ENCODE measurements at places on chromosomes 16 and 17.

DNA sequence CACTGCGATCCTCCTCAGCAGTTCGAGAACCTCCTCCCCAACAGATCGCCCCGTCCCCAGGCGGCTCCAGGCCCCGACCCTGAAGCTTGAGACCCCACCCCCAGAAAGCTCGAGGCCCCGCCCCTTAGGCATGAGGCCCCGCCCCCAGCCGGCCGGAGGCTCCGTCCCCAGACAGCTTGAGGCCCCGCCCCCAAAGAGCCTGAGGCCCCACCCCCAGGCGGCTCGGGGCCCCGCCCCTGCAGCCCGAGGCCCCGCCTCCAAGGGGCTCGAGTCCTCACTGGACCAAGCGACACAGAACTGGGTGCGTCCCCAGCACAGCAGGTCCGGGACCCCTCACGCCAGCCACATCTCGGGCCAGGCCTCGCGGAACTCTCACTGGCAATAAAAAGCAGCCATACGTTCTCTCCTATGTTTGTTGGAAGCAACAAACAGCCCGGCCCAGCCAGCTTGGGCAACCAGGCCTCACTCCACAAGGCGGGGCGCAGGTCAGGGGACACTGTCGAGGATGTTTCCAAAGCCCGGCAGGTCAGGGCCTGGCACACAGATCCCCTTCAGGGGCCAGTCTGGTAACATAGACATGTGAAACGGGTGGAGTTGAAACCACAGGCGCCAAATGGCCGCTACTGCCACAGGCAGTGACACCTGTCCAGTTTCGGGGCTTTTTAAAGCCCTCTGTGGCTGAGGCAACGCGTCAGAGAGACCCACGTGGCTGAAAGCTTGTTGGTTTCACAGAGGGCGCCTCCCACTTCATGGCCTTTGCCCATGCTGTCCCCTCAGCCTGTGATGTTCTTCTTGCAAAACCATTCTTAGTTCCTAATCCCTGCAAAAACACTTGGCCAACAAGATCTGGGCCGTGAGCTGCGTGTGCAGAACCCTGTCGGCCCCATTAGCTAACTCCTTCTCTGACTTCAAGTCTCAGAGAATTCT, 224.2 kb downstream of the PARN start:
- peak; percentile 94 for DNase-seq

- no peak for DNase-seq
Observed at GRCh38 chr17:52035336-52035915, 123.1 kb downstream of the CA10 start.

DNA sequence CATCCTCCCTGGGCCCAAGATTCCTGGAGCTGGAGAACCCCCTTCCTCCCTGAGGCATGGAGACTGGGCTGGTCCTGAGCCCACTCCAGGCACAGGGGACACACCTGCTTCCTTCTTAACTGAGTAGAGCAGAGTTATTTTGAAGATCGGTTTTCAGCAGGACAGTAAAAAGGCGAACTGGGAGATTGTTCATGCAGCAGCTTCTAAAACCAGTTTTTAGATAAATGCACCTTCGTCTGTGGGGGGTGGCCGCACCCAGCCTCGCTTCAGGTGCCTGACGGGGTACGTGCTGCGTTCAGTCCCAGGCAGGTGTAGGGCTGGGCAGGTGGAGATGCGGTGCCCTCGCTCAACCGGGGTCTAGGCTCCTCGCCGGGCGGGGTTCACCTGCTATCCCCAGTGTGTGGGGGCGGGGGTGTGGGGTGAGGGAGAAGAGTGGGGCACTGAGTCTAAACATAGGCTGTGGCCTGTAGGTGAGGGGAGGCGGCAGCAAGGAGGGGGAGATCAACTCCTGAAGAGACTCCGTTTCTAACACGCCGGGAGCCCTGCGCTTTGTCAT, 69.5 kb downstream of the JPH3 start:
- no peak for DNase-seq

DNA sequence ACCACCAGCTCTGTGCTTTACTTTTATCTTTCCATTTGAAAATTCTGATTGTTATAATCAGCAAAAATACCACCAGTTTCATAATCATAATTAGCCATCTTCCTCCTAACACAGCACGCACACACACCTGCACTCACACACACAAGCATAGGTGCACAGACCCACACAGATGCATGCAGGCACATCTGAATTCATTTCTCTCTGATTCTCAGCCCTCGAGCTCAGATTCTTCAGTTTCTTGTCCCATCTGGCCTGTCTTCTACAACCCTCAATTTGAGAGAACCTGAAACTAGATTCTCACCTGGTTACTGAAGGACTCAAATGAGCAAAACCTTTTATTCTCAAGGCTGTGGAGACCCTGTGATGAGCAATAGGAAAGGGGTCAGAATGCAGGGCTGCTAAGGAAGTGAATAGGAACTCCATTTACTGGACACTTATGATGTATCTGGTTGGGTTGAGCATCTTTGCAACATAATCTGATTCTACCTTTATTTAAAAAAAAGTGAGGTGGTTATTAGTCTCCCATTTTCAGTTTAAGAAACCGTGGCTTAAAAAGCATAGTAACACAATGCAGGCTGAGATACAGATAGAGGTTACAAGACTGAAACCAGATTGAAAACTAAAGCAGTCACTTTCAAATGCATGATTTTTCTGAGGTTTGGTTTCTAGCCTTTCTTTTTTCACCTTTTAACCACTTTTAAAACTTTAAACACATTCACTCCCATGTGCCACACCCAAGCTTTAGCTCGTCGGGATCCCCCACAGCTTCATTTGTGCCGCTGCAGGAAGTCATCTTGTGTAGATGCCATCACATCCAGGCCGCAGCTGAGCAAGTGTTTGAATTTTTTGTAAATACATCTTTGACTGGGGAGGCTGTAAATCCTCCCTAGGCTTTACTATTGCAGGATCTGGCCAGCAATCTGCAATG, 9.4 kb downstream of the KRT33A start:
- peak; percentile 62 for DNase-seq

GRCh38 chr17:40073454-40074174, 10.8 kb downstream of the THRA start:
- DNase-seq: no peak

GRCh38 chr17:2361010-2361760, 23.9 kb downstream of the SGSM2 start:
- no peak for DNase-seq

DNA sequence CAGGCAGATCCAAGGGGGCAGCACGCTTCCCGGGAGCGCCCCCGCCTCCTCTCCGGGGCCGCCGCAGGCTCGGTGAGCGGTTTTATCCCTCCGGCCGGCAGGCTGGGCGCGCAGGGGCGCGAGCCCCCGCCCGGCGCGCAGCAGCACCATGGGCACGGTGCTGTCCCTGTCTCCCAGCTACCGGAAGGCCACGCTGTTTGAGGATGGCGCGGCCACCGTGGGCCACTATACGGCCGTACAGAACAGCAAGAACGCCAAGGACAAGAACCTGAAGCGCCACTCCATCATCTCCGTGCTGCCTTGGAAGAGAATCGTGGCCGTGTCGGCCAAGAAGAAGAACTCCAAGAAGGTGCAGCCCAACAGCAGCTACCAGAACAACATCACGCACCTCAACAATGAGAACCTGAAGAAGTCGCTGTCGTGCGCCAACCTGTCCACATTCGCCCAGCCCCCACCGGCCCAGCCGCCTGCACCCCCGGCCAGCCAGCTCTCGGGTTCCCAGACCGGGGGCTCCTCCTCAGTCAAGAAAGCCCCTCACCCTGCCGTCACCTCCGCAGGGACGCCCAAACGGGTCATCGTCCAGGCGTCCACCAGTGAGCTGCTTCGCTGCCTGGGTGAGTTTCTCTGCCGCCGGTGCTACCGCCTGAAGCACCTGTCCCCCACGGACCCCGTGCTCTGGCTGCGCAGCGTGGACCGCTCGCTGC, 832 bp downstream of the CDK5R1 start:
- DNase-seq: peak; percentile 29

GRCh38 chr17:48589060-48589830, 796 bp downstream of the HOXB3 start:
- no peak for DNase-seq

DNA sequence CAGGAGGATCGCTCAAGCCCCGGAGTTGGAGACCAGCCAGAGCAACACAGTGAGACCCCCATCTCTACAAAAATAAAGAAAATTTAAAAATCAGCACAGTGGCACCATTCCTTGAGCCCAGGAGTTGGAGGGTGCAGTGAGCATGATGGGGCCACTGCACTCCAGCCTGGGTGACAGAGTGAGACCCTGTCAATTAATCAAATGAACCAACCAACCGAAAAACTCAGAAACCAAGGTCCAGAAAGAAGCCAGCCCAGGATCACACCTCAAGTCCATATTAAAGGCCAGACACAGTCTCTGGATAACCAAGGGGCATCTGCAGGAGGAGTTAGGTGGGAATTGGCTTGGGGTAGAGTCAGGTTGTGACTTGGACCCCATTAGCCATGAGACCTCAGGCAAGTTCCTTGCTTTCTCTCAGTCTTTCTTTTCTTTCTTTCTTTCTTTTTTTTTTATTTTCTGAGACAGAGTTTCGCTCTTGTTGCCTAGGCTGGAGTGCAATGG, 2.4 kb downstream of the HSD17B1 start:
- DNase-seq: no peak

DNA sequence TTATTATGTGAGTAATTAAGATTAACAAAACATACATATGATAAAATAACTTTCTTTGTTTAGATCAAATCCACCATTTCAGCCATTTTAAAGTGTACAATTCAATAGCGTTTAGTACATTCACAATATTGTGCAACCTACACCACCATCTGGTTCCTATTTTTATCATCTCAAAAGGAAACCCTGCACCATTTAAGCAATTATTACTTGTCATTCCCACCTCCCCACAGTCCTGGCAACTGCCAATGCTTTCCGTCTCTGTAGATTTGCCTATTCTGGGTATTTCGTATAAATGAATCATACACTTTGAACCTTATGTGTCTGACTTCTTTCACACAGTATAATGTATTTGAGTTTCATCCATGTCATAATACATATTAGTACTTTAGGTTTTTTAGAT, 162.5 kb upstream of the CNTNAP4 start:
- no peak for DNase-seq

DNA sequence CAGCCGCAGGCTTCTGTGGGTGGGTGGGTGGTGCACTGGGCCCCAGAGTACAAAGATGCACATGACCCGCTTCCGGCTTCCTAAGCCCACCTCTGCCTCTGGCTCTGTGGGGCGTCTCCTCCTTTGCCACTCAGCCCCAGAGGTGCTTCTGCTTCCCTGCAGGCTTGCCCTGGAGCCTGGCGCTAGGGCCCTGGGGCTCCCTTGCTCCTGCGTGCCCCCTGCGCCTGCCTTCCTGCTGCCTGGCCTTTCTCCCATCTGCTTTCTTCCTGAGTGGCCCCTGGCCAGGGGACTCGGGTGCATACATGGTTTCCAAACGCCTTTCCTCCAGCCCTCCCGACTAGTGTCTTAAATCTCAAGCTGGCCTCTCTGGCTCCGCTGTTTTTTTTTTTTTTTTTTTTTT, 3.4 kb downstream of the WWOX start:
- no peak for DNase-seq

GRCh38 chr17:61232871-61233270, 166.8 kb upstream of the TBX2 start:
- DNase-seq: no peak

GRCh38 chr16:75116081-75116910, at the start of gene LDHD:
Gene LDHD (minus strand): TSS chr16:75116780. CDS start chr16:75116720, 60 bp downstream.
- DNase-seq: peak; percentile 71

DNA sequence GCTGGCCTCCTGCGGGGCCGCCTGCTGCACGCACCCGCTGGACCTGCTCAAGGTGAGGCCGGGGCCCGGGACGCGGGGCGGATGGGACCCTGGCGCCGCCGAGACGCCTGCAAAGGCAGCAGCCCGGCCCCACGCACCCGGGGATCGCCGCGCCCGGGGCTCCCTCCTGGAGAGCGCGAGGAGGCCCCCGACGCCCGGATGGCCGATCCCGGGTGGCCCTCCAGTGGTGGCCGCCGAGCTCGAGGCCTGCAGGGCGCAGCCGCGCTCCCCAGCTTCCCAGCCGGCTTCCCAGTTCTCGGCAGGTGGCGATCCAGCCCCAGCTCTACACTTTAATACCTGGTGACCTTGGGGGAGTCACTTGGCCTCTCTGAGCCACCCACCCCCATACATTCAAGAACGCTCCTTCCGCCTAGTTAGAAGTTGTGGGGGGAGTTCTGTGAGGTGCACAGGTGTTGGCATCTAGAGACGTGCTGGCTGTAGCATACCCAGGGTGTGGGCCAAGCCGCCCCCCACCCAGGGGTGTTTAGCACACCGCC, 452 bp downstream of the SLC25A10 start:
- DNase-seq: peak; percentile 67

GRCh38 chr17:76955191-76955590, 87.0 kb downstream of the MGAT5B start:
- no peak for DNase-seq

DNA sequence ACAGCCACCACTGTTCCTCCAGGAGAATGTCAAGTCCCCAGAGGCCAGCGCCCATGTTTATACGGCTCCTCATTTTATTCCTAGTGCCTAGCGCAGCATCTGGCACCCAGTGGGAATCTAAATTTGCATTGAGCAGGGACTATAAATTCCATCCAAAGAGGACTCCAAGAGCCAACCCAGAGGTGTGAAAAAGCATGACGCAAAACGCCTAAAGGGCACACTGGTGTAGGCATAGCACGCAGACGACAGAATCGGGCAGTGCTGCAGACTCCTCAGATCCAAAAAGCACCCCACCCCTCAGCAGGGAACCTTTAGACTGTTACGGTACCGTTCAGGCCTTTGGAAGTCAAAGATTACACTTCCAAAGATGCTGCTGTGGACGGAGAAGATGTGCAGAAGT, 19.5 kb downstream of the TEKT5 start:
- DNase-seq: no peak

GRCh38 chr17:60959696-60960095, 282.0 kb downstream of the BCAS3 start:
- DNase-seq: no peak

DNA sequence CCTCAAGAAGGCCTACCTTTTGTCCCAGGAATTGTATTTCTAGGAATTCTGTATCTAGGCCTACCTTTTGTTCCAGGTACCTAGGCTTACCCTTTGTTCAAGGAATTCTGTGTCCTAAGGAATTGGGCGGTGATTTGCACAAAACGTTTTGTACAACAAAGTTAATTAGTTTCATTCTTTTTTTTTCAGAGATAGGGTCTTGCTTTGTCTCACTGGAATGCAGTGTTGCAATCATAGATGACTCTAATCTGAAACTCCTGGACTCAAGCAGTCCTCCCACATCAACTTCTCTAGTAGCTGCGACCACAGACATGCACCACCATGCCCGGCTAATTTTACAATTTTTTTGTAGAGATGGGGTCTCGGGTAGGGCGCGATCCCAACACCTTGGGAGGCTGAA, 7.0 kb downstream of the CDR2L start:
- no peak for DNase-seq
